ENCODE measurements at places on chromosomes 12 and 14.

GRCh38 chr12:123532019-123532418 lies 1.5 kb downstream of the RILPL1 start:
- DNase-seq: no peak

- DNase-seq: no peak
These were observed 4.0 kb downstream of the TBX3 start for GRCh38 chr12:114679942-114680341.

- DNase-seq: no peak
These were observed 7.3 kb upstream of the ASIC1 start for GRCh38 chr12:50050119-50050385.

DNA sequence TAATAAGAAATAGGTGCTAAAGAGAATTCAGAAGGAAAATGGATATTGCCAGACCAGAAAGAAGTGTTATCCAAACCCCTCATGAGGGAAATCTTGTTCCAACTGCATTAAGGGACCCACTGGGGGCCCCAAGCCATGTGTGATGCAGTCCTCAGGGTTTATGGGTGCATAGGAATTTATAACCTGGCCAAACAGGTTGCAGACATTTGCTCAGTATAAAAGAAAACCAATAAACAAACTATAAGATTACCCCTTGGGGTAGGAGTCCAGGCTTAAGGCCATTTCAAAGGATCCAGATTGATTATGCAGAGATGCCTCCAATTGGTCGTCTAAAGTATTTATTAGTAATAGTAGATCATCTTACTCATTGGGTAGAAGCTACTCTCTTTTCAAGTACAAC lies 240.9 kb upstream of the DIO3 start:
- DNase-seq: no peak

- no peak for DNase-seq
These were observed 1213.6 kb downstream of the GALC start for GRCh38 chr14:86779416-86779815.

DNA sequence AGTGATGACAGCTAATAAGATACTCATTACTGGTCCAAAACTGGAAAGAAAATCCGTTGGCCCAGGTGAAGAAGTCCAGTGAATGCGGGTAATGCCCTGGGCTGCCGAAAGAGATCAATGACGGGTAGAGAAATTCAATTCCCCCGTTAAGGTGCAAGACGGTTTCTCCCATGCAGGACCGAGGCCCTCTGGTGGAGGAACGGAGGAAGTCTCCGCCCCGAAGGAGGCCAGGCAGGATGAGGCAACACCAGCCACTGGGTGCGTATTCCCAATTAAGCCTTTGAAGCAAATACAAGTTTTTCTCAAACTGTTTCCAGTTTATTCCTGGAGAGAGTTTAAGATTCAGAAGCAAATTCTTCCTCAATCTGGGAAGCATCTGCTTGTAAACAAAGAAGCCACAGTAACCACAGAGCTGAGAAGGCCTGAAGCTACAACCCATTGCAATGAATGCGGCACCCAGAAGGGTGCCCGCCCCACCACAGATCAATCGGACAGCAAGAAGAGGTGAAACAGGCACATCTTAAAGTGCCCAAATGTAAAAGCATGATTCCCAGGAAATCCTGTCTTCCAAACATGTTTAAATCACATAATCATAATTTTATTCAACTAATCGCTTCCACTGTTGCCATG lies 118.5 kb downstream of the TTC7B start:
- peak; percentile 66 for DNase-seq

DNA sequence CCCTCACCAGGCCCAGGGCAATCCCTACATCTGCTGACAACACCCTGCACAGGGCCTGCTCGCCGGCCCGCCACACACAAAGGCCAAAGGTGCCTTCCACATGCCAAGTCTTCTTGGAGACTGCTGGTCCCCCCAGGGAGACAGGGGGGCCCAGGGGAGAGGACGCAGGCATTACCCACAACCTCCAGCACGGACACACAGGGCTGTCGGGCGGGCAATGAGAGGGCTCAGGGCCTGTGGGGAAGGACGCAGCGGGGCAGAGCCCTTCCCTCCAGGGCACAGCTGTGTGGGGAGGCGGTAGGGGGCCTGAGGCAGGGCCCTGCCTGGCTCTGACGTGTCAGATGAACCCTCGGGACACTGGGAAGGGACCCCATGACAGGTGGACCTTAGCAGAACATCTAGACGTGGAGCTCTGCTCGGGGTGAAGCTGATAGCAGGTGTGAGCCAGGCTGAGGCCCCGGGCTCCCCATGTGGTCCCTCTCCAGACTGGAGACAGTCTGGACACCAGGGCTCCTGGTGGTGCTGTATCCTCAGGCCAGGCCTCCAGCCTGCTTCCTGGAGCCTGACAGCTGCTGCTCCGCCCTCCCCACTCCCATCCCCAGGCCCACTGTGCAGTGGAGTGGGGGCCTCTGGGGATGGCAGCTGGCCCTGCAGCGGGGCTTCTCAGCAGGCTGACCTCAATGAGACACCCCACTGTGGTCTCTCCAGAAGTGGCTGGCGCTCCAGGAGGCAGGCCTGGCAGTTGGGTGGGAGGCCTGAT lies 31.6 kb upstream of the NUDT14 start:
- DNase-seq: no peak

GRCh38 chr12:90947869-90948268 lies 7.1 kb downstream of the CCER1 start:
- no peak for DNase-seq

DNA sequence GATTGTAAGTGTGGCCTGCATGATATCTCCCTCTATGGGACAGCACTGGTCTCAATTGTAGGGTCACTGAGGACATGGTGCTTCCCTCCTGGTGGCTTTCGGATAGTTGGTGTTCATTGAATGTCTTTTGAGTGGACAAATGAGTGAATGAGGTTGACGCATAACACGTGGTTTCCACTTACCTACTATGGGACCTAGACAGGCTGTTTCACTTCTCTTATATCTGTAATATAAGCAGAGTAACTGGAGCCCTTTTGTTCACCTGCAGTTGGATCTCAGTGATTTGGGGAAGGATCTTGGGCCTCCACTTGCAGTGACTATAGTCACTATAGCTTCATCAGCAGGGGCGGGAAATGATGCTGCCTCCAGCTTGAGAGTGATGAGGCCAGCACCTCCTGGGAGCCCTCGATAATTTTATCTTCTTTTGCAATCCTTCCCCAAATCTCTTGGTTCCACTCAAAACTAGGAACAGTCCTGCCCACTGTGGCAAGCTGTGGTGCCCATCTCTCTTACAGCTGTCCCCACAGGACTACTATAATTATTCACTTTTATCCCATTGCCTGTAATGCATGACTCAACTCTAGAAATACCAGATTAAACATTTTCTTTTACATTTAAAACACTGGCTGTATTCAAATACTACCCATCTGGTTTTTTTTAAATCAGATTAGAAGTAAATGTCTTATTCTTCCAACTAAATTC lies 242.9 kb downstream of the CHST11 start:
- DNase-seq: no peak

GRCh38 chr12:25251769-25252168 lies 1.0 kb upstream of the KRAS start:
- DNase-seq: no peak

DNA sequence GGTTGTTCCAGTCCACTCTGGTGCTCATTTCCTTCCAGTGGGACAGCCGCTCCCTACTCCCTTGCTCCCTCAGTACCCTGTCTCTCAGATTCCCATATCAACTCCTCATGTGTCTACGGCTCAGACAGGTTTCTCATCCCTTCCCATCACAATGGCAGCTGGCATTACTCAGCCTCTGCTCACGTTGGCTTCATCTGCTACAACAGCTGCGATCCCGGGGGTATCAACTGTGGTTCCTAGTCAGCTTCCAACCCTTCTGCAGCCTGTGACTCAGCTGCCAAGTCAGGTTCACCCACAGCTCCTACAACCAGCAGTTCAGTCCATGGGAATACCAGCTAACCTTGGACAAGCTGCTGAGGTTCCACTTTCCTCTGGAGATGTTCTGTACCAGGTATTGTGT lies 69.9 kb downstream of the RAD52 start:
- no peak for DNase-seq

DNA sequence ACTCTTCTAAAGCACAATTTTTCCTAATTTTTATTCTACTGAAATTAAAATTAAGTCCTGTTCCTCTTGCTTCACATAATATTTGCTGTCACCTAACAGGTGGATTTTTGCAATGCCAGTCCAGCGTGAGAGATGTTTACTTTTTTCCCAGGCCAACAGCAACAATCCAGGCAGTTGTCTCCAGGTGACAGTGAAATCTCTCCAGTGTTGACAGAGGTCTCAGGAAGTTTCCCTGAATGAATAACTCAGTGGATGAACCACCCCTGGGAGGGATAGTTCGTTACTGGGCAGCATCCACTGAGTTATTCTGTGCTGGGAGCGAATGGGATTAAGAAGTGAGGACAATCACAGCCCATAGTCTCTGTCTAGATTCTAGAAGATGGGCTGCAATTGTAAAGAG lies 7.1 kb upstream of the NT5DC3 start:
- DNase-seq: no peak

GRCh38 chr12:113262710-113263109 lies 41.4 kb downstream of the TPCN1 start:
- DNase-seq: no peak

- no peak for DNase-seq
These were observed 86.0 kb downstream of the SETD3 start for GRCh38 chr14:99394602-99395156.

GRCh38 chr12:64412459-64412858 lies 8.3 kb downstream of the XPOT start:
- DNase-seq: no peak

- peak; percentile 64 for DNase-seq
These were observed 479 bp downstream of the GPR135 start for GRCh38 chr14:59464486-59465315.

- peak; percentile 23 for DNase-seq
These were observed 41.0 kb downstream of the BDKRB1 start for GRCh38 chr14:96297000-96297399.

DNA sequence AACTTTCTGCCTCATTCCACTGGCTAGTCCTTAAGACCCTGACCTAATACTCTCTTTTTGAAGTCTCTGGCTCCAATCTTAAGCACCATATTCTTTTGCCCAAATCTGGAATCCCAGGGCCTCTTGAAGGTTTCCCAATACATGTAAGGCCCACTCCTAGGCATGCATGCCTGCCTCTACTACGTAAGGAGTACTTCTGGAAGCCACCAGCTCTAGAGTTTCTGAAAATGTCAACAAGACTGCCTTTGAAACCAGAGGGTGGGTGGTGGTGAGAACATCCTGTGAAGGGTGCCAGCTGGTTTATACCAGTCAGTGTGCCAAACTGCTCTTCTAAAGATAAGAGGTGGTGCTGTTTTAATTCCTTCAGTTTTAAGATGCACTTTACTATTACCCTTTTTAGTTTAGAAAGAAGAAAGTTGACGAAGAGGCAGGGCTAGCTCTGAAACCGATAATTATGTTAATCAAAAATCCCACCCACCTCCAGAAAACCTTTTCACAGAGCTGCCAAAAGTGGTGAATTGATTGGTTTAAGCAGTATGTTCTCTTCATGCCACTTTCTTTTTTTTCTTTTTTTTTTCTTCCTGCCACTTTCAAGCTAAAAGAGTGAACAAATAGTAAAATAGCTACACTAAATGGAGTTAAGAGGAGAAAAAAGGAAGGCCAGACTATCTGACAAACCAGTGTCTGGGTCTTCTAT lies 8.7 kb upstream of the WDR89 start:
- DNase-seq: no peak

- no peak for DNase-seq
These were observed 189.3 kb upstream of the LHX5 start for GRCh38 chr12:113660936-113661335.

- no peak for DNase-seq
These were observed 23.7 kb downstream of the BMP4 start for GRCh38 chr14:53932966-53933365.

DNA sequence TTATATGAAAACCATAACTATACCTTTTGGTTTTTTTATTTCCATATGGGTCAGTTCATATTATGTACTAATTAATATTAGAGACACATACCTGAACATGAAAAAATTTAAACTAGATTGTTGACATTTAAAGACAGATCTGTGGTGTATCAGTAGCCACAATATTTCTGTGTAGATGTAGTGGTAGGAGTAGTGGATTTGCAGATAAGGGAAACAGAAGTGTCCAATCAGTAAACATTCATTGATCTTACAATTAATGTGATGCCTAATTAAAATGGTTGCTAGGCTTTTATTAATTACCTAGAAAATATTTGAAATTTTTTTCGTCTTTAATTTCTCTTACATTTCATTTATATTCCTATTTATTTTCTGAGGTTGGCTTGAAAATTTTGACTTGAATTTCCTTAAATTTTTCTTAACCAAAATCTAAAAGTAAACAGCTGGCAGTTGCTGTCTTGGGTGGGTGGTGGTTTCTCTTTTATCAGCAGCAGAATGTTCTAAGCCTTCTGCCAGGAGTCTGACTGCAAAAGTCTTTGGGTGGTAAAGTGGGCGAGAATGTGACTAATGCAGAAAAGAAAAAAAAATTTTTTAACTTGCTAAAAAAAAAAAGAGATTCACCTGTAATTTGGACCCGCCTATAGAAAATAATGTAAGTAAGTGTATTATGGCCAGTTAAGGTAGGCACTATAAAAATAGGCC lies 2.4 kb downstream of the FGFR1OP2 start:
- DNase-seq: no peak

DNA sequence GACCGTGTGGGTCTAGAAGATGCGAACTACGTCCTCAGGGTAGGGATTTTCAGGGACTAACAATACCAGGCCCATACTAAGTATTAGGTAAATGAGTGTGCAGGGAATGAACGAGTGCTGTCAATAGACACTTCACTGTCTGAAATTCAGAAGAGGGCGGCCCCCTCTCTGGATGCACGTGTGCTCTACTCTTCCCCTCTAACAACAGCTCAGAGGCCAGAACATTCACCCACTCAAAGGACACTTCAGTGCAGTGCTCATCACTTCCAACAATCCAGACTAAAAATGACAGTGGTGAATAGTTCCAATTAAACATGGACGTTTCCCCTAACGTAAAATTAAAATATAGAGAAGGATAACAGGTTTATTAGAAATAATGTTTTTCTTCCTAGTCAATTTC lies 199.9 kb downstream of the CALM1 start:
- no peak for DNase-seq

GRCh38 chr14:87018294-87018693 lies 974.7 kb downstream of the GALC start:
- DNase-seq: no peak

DNA sequence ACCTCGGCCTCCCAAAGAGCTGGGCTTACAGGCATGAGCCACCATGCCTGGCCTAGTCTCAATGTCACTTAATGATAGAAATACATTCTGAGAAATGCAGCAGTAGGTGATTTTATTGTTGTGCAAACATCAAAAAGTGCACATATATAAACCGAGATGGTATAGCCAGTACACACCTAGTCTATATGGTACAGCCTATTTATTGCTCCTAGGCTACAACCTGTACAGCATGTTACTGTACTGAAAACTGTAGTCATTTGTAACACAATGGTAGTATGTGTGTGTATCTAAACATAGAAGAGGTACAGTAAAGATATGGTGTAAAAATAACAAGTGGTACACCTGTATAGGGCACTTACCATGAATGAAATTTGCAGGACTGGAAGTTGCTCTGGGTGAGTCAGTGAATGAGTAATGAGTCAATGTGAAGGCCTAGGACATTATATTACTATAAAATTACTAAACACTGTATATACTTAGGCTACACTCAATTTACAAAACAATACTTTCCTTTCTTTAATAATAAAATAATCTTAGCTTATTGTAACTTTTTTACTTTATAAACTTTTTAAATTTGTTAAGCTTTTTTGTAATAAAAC lies 166.7 kb upstream of the SYT1 start:
- DNase-seq: no peak

All from NCI-H1105 (cell line).